ENCODE measurements at places on chromosomes 5 and 9. TPM values are rescaled to one million over a fixed set of nuclear protein-coding genes. Genes with fewer than 3 reads are reported as not detected.

DNA sequence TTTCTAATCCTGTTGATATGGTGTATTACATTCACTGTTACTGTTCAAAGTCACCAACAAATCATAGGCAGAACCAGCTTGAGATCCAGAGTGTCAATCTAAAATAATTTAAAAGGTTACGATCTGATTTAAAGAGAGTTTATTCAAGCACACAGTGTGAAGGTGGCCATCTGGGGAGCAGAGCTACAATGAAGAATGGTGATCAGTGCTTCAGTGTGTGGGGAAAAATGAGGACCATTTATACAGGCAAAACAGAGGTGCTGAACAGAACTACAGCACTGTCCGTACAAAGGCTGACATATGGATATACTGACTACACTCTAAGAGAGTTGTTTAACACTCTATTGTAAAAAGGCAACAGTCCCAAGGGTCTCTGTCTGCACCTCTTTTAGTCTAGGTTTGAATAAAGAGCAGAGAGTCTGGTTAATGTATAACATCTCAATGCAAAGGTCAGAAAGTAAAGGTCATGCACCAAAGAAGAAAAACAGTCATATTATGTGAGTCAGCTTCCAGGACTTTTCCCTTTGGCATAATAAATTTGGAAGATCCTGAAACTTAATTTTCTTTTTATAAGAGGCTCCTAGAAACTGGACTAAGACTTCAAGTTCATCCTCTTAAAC lies 29.7 kb upstream of the TDRD7 start:
- no peak for DNase-seq

Gene SPATA31C1
- total RNA-seq = not detected

DNA sequence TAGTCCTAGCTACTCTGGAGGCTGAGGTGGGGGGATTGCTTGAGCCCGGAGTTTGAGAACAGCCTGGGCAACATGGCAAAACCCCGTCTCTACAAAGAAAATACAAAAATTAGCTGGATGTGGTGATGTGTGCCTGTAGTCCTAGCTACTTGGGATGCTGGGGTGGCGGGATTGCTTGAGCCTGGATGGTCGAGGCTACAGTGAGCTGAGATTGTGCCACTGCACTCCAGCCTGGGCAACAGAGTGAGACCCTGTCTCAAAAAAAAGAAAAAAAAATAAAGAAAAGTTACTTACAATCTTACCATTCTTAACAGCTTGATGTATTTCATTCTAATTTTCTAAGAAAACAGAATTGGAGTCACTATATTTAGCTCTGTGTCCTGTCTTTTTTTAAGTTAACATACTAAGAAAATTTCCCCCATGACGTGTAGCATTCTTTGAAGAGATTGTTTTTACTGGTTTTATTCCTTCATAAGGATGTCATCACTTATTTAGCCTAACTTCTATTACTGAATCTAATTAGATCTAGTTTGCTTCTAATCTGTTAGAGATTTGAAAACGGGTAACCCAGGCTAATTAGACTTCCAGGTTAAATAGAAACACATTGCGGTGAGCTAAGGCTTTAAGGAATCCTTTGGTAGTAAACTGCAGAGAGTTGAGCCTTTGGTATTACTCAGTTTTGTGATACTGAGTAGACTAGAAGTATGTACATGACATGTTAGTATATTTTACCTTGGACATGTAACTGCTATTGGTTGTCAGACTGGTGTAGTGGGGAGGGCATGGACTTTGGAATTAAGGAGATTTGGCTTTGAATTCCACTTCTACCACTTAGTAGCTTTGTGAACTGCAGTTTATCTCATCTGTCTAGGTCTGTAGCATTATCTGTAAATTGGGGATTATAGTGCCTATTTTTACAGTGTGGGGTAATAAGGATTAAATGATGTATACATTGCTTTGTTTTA lies 24.0 kb downstream of the HSPA4 start:
- DNase-seq = no peak

DNA sequence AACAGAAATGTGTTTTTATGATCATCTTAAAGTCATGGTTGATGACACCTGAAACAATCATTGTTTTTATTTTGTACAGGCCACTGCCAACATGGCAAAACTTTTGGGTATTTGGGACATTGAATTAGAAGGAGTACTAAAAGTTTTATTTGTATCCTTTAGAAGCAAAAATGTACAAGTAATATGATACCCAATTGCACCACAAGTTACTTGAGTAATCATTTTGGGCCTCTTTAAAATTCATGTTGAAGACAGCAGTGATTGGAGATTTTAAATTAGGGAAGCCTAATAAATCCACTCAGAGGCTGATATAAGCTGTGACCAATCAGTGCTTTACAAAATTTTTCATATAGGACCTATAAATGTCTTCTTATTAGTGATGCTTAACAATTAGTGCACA lies 212.9 kb downstream of the MARCHF11 start:
- no peak for DNase-seq
